ENCODE measurements at places on chromosomes 2 and 18.

- DNase-seq, result no peak
Measured at GRCh38 chr2:240458044-240458899, 22.8 kb downstream of the GPC1 start.

DNA sequence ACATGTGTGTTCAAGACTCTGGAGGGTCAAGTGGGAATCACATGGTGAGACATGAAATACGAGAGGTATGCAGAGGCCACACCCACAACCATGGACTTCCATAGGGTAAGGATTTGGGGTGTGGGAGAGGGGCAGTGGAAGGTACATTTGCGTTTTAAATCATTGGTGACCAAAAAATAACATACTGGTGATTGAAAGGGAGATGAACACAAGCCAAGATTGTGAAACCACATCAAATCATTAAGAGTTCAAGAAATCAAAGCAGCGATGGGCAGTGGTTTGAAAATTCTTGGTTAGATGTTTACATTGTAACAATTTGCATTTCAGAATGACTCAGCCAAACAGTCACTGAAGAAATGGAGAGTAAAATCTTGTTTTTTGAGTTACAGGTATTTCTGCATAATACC lies 1.9 kb upstream of the CABYR start:
- DNase-seq, result no peak

GRCh38 chr2:232486558-232487384 lies 863 bp downstream of the ECEL1 start:
- DNase-seq, result no peak

- no peak for DNase-seq
Measured at GRCh38 chr2:667332-667999, 9.7 kb downstream of the TMEM18 start.

DNA sequence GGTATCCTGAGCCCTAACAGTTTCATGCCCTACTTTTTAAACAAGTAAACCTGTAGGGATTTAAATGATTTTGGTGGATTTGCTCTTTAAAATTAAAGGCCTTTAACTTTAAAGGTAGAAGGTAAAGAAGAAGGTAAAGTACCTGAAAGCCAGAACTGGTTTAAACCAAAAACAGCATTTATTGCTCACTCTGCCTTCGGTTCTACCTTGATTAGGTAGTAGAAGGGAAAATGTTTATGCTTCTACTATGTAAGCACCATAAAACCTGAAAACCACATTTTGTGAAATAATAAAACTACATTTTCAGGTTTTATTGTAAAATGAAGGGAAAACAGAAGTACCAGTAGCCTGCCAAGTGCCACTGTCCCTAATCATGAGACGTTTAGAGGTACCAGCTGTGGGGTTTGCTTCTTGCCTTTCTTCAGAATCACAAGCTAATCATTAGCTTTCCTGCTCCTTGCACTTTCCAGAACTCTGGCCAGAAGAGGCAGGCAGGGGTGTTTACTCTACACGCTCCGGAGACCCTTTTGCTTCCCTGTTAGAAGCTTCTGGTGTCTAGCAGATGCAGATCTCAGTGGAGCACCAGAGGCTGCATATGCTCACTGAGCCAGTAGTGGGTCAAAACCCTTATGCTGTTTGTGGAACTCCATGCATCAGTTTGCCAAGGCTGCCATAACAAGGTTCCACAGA lies 33.3 kb downstream of the RPIA start:
- no peak for DNase-seq

DNA sequence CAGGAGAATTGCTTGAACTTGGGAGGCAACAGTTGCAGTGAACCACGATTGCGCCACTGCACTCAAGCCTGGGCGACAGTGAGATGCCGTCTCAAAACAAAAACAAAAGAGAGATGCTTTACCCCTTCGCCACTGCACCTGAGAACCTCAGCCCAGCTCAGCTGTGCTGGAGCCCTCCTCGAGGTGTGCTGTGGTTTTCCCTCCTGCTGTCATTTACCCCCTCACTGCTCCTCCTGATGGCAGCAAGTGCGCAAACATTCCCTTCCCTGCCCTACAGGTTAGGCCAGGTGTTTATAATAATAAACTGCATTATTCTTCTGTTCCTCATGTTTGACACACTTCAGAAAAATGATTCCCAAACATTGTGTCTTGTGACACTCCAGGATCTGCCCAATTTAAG lies 8.4 kb downstream of the FBXO36 start:
- no peak for DNase-seq

DNA sequence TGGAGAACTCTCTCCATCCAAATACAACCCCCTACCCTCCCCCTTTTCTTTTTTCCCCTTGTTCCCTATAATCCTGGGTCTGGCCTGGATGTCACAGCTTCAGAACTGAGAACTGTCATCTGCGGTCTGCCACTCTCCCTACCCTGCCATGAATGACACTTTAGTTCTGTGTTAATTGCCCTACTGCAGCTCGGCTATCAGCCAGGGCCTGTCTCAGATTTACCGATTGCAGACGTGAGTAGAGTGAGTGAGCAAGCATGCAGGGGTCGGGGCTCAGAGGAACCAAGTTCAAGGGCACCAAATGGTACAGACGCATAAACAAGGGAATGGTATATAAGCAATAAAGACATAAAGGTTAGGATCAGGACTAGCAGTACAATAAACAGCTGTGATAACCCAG lies 967.8 kb downstream of the BCL11A start:
- DNase-seq, result no peak

GRCh38 chr2:38620282-38620977 lies 17.7 kb upstream of the HNRNPLL start:
- no peak for DNase-seq

DNA sequence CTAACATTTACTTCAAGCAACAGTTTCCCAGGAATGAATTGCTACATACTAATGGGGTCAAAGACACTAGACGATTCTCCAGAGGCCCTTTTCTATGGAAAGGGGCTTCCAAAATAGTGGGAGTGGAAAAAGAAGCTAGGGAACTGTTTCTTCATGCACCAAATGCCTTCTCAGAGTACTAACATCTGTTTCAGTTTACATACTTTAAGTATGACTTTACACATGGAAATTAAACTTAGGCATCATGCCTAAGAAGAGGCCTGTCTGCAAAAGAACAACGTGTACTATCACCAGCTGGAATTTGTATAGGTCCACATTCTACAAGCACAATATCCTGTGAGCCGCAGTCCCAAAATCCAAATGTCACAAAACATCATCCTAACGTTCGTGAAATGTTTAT lies 29.4 kb upstream of the WDR75 start:
- DNase-seq, result no peak
